ENCODE measurements at places on chromosomes 13 and 19.

- no peak for DNase-seq
These were observed 289.5 kb upstream of the MAB21L1 start for GRCh38 chr13:35765941-35766340.

DNA sequence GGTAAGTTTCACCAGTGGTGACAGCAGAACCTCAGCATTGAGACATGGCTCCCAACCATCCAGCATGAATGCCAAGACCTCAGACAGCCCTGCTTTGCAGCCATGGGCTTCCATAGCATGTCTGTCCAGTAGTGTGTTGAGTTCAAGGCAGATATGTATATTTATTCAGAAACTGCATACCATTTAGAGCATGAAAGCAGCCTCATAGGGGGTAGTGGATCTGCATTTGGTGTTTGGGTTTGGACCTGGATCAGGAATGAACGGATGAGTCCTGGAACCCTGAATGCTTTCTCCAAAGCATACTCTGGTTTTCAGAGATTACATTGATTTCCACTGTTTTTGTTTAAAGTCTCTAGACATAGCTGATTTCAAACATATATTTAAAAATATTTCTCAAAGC, 114.3 kb downstream of the ESD start:
- DNase-seq = no peak

- no peak for DNase-seq
These were observed at the start of gene ZNF154 for GRCh38 chr19:57708641-57709361. Gene ZNF154, minus strand, starts transcription at chr19:57709204. Its CDS starts 233 bp downstream, at chr19:57708971.

GRCh38 chr19:18475004-18475453, 37.1 kb upstream of the ISYNA1 start:
- no peak for DNase-seq

GRCh38 chr19:19274146-19274545, 1.0 kb upstream of the TM6SF2 start:
- DNase-seq = no peak

DNA sequence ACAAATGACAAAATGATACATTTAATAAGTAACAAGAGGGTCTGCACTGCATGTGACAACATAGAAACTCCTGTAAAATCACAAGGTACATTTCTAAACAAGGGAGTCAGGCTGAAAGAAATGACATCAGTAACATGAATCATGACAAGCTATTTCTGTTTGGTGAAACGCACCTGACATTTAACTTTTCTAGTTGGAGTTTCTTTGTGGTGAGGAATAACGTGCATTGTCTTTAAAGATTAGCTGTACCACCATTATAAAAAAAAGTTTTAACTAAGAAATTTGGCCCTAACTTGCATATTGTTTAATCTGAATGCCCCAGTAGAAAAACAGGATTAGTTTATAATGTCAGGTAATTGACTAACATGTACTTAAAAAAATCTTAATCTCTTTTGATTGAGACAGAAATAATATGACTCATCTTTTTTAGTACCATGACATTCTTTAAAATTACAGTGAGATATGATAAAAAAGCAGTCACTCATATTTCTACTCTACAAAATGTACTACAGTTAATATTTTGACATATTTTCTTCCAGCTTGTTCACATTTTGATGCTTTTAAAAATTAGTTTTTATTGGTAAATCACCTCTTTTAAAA, 418.2 kb downstream of the KLF12 start:
- no peak for DNase-seq

DNA sequence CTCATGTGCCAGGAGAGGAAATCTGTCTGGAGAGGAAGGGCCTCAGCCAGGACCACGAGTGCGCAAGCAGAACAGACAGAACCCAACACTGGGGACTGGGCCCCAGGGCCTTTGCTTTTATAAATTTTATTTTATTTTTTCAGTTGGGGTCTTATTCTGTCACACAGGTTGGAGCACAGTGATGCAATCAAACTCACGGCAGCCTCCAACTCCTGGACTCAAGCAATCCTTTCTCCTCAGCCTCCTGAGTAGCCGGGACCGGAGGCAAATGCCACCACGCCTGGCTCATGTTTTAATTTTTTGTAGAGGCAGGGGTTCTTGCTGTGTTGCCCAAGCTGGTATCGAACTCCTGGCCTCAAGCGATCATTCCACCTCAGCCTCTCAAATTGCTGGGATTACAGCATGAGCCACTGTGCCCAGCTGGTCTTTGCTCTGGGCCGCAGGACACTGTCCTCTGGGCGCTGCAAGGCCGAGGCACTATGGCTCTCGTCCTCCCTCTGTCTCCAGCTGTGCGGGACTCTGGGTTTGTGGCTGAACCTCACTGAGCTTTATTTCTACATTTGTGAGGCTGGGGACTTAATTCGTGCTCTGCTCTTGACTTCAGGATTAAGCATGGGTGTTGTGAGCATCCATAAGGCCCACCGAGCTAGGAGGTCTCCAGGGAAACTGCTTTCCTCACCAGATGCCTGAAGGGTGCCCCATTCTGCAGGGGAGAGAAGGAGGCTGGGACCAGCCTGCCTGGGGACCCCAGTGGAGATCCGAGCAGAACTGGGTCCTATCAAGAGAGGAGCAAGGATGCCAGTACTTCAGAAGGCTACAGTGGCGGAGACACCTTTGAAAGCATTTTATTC, 144.2 kb upstream of the VSTM2B start:
- no peak for DNase-seq

- peak; percentile 52 for DNase-seq
These were observed 37.8 kb downstream of the BRD4 start for GRCh38 chr19:15294561-15294990.

GRCh38 chr13:32019612-32020233, 11.9 kb upstream of the FRY start:
- DNase-seq = peak; percentile 74

- DNase-seq = no peak
These were observed 16.6 kb upstream of the MEIS3 start for GRCh38 chr19:47435883-47436417.

- DNase-seq = no peak
These were observed 403.0 kb downstream of the LMO7 start for GRCh38 chr13:76038920-76039716.

DNA sequence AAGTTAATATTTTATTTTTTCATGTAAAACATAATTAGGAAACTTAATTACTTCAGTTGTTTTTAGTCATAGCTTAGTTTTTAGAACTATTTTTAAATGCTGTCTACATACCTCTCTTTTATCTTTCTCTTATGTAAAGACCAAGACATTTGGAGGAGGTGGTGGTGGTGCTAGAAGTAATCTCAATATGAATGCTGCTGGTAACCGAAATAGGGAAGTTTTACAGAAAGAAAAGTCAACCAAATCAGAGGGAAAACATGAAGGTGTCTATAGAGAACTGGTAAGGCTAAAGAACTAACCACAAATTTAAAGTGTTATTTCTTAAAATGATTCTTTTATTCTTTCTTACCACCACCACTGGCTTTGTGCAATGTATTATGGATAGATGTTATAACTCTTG, 97.3 kb downstream of the TDRD3 start:
- DNase-seq = no peak

- DNase-seq = no peak
These were observed at the start of gene CD70 for GRCh38 chr19:6590827-6591319. Gene CD70, minus strand, starts transcription at chr19:6591150. Its CDS starts 148 bp downstream, at chr19:6591002.
